ENCODE measurements at places on chromosomes 6 and 20.

- peaks cover 2% of the 10 kb centered on the region for H3K27me3 ChIP-seq
- H3K4me1 ChIP-seq, result no peaks in the 10 kb centered on the region
- H3K4me3 ChIP-seq, result no peak overlapping the region
- H3K36me3 ChIP-seq, result no peaks in the 10 kb centered on the region
- no peak for DNase-seq
- H3K27ac ChIP-seq, result no peak overlapping the region
Measured at GRCh38 chr6:168053086-168053956, 25.7 kb downstream of the FRMD1 start.

DNA sequence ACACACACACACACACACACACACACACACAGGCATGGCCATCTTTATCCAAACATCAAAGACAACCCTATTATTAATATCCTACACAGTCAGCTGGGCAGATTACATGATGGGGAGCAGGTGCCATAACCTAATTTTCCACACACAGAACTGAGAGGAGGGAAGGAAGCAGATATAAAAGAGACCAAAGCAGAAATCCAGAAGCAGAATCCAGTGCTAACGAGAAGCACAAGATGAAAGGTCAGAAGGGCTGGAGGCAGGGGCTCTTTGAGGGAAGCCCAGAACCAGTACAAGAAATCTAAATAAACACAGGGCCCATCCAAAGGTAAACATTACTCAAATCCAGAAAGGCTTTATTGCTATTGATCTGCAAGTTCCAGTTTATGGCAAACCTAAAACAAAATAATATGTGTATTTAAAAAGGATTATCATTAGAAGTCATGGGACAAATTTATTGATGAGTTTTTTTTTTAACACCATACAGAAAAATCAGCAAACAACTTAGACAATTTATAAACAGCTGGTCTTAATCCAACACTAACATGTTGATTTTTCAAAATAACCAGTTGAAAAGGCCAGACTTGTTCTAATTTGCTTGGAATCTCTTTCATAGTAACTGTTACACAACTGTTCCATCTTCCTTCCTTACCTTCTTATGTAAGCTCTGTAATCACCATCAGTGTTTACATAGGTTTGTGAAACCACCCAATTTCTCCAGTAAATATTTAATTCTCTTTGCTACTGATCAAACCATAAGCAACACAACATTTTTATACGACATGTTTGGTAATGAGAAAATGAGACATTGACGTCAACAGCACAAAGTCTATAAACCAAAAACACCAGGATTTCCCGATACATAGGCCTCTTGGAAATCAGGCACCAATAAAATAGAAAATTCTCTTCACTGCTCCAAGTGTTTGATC lies 34.2 kb downstream of the SLC23A2 start:
- H3K36me3 ChIP-seq, result peaks cover 14% of the 10 kb centered on the region
- H3K27ac ChIP-seq, result no peak overlapping the region
- peaks cover 4% of the 10 kb centered on the region for H3K4me1 ChIP-seq
- H3K4me3 ChIP-seq, result no peak overlapping the region

- no peak overlapping the region for H3K4me3 ChIP-seq
- H3K4me1 ChIP-seq, result no peaks in the 10 kb centered on the region
- H3K36me3 ChIP-seq, result no peaks in the 10 kb centered on the region
Measured at GRCh38 chr6:11339380-11339779, 106.9 kb upstream of the NEDD9 start.

DNA sequence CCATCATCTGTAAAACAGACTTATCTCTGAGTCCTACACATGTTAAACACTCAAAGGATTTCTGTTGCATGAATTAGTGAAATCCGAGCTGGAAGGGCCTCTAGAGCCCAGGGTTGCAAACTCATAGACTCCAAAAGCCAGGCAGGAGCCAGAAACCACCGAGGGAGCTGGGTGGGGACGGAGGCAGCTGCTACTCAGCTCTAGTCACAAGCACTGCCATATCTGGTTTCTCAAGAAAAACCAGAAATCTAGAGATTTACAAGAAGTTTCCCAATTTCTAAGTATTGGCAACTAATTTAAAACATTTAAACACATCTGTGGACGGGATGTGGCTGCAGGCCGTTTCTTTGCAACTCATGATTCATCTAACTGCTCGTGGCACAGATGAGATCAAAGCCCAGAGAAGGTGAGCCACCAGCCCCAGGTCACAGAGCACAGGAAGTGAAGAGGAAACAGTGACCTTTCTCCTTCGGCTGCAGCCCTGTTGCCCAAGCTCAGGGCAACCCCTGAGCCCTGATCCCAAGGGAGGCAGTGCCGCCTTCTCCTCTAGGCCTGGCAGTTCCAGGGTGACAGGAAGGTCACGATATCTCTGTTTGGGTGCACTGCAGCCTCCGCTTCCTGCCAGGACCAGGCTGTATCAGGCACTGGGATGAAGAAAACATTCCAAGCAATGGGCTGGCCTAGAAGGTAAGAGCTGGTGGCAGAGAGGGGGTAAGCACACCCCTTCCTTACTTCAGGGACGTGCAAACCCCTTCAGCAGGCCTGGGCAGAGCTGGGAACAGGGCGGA lies 26.4 kb upstream of the PTGIS start:
- H3K4me1 ChIP-seq, result peaks cover 30% of the 10 kb centered on the region
- no peak overlapping the region for H3K27ac ChIP-seq
- peaks cover 17% of the 10 kb centered on the region for H3K27me3 ChIP-seq
- DNase-seq, result no peak

- H3K27ac ChIP-seq, result no peak overlapping the region
- H3K4me3 ChIP-seq, result no peak overlapping the region
- peaks cover 23% of the 10 kb centered on the region for H3K27me3 ChIP-seq
- H3K36me3 ChIP-seq, result no peaks in the 10 kb centered on the region
- H3K4me1 ChIP-seq, result peaks cover 7% of the 10 kb centered on the region
- no peak for DNase-seq
Measured at GRCh38 chr6:99602520-99603420, 3.9 kb upstream of the PRDM13 start.

DNA sequence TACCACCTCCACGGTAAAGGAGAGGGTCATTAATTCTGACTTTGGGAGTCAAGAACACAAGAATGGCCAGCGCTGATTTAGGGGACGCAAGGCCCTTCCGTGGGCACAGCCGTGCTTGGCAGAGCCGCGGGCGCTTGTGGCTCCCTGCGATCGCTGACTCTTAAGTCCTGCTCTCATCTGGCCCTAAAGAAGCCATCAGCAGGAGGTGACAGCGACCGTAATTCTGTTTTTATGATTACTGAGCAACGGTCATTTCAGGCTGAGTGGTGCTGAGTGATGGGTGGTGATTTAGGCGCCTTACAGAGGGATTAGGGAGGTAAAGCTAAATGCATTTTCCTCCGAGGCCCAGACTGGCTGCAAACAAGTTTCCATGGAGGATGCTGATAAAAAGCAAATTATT lies 364.6 kb upstream of the SULF2 start:
- H3K4me1 ChIP-seq, result no peaks in the 10 kb centered on the region
- no peak for DNase-seq
- no peak overlapping the region for H3K27ac ChIP-seq
- no peaks in the 10 kb centered on the region for H3K36me3 ChIP-seq

DNA sequence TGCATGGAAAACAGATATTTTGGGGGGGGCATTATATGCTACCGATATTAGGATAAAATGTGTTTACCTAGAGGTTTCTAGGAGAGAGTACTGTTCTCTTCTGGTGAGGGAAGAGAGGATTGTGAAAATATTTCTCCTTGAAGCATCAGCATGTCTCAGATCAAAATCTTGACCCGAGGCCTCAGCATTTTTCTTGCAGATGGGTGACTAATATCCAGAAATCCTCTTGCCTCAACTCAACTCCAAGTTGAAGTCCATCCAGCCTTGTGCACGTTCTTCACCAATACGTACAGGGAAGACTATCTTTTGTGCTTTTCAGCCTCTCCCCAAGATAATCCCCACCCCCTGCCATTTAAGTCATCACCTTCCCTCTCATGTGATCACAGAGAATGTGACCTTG lies 59.5 kb downstream of the PRND start:
- H3K4me1 ChIP-seq, result peaks cover 19% of the 10 kb centered on the region
- H3K27me3 ChIP-seq, result peaks cover 2% of the 10 kb centered on the region
- H3K4me3 ChIP-seq, result peak overlapping the region; percentile 37
- H3K27ac ChIP-seq, result peak overlapping the region; percentile 30
- no peak for DNase-seq
- peaks cover 50% of the 10 kb centered on the region for H3K36me3 ChIP-seq

DNA sequence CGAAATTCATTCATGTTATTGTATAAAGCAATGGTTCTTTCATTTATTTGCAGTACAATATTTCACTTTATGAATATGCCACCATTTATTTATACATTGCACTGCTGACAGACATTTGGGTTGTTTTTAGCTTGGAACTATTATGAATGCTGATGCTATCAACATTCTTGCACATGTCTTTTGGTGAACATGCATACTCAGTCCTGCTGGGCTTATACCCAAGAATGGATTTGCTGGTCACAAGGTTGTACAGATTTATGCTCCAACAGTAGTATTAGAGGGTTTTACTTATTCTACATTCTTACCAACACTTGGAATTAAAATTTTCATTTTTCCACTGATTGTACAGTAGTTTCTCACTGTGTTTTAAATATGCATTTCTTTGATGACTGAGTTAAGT lies 126.2 kb downstream of the PTPRK start:
- no peaks in the 10 kb centered on the region for H3K27me3 ChIP-seq
- no peak overlapping the region for H3K4me3 ChIP-seq
- DNase-seq, result no peak
- no peaks in the 10 kb centered on the region for H3K36me3 ChIP-seq
- no peak overlapping the region for H3K27ac ChIP-seq

DNA sequence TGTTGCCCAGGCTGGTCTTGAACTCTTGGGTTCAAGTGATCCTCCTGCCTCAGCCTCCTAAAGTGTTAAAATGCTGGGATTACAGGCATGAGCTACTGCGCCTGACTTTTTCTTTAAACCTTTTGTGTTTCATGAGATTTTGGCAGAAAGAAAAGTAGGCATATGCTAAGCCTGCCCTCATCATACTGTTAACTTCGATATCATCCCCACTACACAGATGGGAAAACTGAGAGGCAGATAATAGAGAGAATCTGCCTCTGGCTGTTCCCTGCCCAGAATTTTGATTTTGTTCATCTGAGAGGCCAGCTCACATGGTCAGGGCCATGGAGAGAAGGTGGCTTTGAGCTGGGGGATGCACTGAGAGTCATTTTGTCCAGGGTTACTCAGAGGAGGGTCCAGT lies 7.5 kb downstream of the PABPC1L start:
- H3K4me3 ChIP-seq, result no peak overlapping the region
- H3K4me1 ChIP-seq, result no peaks in the 10 kb centered on the region
- no peaks in the 10 kb centered on the region for H3K36me3 ChIP-seq
- DNase-seq, result no peak
- no peak overlapping the region for H3K27ac ChIP-seq

GRCh38 chr6:155404937-155405336 lies 50.7 kb downstream of the NOX3 start:
- H3K4me1 ChIP-seq, result peaks cover 4% of the 10 kb centered on the region
- H3K27me3 ChIP-seq, result peaks cover 1% of the 10 kb centered on the region
- no peak overlapping the region for H3K27ac ChIP-seq

DNA sequence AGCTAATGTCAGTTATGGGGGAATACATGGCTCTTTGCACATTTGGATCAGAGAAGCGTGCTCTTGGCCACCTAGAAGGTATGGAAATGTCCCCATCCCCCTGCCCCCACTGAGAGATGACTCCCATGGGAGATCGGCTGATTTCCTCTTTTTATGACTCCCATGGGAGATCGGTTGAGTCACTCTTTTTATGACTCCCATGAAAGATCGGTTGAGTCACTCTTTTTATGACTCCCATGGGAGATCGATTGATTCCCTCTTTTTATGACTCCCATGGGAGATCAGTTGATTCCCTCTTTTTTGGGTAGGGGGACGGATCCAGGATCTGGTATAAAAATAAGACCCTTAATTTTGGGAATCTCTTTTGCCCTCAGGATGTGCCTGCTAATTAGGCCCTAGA lies 10.3 kb upstream of the TAAR9 start:
- no peak overlapping the region for H3K27ac ChIP-seq
- no peaks in the 10 kb centered on the region for H3K27me3 ChIP-seq
- no peak overlapping the region for H3K4me3 ChIP-seq
- no peaks in the 10 kb centered on the region for H3K4me1 ChIP-seq
- H3K36me3 ChIP-seq, result no peaks in the 10 kb centered on the region

DNA sequence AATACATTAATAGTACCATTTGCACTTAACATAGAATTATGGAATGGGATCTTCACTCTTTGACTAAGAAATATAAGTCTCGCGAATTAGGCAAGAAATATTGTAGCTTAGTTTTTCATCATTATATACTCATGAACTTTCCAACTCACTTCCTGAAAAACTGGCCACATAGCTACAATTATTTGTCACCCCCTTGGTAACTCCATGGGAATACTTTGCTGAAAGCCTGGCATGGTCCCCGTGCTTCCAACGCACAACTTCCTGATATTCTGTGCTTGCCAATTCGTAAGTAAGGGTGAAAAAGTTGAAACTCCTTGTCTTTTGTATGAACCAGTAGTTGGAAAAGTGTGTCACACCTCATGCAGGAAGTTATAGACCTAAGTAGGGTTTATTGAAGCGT lies 23.7 kb upstream of the HLA-DQA1 start:
- H3K4me3 ChIP-seq, result no peak overlapping the region
- H3K27me3 ChIP-seq, result peaks cover 3% of the 10 kb centered on the region
- peaks cover 11% of the 10 kb centered on the region for H3K4me1 ChIP-seq

DNA sequence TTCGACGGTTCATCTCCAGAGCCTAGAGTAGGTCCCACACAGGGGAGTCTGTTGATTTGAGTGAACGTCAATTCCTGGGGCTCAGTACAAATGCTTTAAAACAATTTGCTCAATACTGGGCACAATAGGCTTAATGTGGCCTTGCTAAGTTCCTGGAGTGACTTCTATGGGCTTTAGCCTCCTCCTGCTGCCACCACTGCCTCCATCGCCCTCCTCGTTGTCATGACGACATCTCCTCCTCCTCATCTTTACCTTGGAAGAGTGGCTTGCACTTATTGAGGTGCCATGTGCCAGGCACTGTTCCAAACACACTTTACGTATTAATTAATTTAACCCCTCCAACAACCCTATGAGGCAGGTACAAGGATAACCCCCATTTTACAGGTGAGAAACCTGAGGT lies 11.8 kb upstream of the ZMYND8 start:
- peak overlapping the region; percentile 42 for H3K4me3 ChIP-seq
- H3K27ac ChIP-seq, result peak overlapping the region; percentile 80
- peaks cover 23% of the 10 kb centered on the region for H3K4me1 ChIP-seq
- H3K36me3 ChIP-seq, result no peaks in the 10 kb centered on the region
- peaks cover 3% of the 10 kb centered on the region for H3K27me3 ChIP-seq

DNA sequence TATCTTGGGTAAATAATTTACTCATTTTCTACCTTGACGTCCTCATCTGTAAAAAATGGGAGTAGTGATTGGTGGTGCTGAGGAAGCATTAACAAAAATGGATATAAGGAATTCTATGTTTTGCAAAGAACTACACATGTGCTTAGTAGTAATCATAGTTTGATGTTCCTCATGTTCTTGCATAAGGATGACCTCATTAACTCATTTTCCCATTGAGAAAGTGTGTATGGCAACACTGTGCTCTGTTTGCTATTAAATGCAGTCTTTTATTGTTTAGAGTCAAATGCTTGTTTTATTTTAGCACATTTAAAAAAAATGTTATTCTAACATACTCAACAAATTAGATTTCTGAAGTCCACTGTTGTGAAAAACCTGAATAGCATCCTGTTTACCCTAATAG lies 211.2 kb upstream of the RSPO3 start:
- no peaks in the 10 kb centered on the region for H3K36me3 ChIP-seq
- H3K4me1 ChIP-seq, result no peaks in the 10 kb centered on the region

- peaks cover 33% of the 10 kb centered on the region for H3K4me1 ChIP-seq
- peaks cover 39% of the 10 kb centered on the region for H3K36me3 ChIP-seq
- H3K27ac ChIP-seq, result no peak overlapping the region
- peaks cover 12% of the 10 kb centered on the region for H3K27me3 ChIP-seq
Measured at GRCh38 chr6:158043586-158044524, 62.2 kb downstream of the SYNJ2 start.

All from endothelial cell (in vitro differentiated cells).